ENCODE measurements at places on chromosomes 2 and 18.

DNA sequence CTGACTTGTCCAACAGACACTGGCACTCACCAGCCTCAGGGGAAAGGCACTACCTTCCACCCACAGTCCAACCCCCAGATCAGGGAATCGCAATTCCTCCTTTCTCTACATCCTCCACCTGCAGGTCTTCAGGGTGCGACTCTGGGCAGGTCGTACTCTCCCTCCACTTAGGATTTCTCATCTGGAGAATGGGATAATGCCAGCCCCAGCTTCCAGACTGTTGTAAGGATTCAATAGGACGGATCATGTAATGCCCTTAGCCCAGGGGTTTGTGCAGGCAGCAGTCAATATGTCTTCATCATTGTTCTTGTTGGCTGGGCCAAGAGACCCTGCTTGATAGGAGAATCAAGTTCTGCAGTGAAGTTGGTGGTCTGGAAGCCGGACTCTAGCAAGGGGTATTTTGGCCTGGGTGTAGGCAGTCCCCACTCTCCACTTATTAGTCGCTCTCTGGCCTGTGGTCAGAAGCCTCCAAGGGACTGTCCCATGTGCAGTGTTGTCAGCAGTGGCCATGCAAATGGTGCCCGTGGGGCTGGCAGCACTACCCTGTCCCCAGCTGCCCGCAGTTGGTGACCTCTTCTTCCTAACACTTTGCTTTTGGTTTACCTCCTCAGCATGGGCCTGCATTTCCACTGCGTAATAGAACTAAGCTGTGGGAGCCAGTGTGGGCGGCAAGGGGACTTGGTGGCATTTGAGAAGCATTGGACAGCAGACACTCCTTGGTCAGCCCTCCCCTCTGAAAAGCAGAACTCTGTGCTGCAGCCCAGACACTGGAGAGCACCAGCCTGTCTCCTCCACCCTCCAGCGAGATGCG is 172.4 kb upstream of the HS6ST1 start:
- DNase-seq = no peak

DNA sequence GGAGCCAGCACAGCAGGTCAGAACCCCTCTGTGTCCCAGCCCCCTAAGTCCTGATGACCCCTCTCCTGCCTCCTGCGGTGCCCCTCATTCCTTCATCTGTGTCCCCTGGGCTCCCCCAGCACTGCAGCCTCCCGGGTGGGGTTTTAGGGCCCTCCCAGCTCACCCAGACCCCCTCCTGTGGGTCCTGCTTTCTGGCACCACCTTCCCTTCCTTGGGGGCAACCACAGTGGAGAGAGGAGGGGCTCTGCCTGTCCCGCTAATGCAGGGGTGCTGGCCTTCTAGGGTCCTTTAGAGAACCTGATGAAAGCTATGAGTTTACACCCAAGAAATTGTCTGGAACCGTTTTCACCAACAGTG is 42.7 kb upstream of the ALPP start:
- no peak for DNase-seq

DNA sequence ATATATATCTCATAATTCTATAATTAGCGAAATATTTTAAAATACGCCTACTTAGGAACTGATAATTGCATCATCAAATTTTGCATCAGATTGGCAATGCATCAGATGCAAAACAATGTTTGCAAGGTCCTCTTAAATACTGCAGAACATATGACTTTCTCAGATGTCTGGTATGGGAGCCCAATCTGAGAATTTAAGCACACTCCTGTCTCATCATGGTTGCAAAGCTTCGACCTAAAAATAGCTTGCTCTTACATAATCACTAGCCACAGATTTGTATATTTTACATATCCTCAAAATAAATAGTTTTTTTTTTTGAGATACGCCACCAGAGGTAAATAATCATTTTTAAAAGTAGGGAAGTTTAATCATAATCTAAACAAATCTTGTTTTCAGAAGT is 123.2 kb downstream of the CABYR start:
- no peak for DNase-seq

- DNase-seq = no peak
Measured at GRCh38 chr2:85734015-85734414, 19.8 kb upstream of the ATOH8 start.

GRCh38 chr2:230382108-230382507 is 33.9 kb upstream of the SP100 start:
- no peak for DNase-seq

DNA sequence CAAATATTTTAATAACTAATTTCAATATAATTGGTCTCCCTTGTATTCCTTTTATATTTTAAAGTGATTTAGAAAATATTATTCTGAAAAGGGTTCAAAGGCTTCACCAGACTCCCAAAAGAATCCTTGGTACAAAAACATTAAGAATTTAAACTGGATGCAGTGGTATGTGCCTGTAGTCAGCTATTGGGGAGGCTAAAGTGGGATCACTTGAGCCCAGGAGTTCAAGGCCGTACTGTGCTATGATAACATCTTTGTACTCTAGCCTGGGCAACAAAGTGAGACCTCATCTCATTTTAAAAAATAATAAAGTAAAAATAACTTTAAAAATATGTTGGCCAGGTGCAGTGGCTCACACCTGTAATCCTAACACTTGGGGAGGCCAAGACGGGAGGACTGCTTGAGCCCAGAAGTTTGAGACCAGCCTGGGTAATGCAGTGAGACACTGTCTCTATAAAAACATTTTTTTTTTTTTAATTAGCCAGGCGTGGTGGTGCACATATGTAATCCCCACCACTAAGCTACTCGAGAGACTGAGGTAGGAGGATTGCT is 14.7 kb downstream of the NCL start:
- DNase-seq = no peak

DNA sequence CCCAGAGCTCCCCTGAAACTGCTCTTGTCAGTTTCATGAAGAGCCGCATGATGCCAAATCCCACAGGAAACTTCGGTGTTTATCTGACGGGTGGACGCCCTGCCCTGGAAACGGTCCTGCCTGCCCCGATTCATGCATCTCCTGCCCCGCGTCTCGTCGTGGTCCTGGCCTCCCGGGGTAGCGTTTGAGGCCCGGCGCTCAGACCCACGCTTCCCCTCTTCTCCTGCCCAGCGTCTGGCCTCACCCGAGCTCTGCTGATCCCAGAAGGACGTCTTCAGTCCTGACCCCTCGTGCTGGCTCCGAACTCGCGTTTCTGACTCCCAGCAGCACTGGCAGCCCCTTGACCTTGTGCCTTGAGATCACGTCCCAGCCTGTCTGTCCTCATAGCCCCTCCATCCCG is 180.5 kb downstream of the TMEM18 start:
- no peak for DNase-seq

DNA sequence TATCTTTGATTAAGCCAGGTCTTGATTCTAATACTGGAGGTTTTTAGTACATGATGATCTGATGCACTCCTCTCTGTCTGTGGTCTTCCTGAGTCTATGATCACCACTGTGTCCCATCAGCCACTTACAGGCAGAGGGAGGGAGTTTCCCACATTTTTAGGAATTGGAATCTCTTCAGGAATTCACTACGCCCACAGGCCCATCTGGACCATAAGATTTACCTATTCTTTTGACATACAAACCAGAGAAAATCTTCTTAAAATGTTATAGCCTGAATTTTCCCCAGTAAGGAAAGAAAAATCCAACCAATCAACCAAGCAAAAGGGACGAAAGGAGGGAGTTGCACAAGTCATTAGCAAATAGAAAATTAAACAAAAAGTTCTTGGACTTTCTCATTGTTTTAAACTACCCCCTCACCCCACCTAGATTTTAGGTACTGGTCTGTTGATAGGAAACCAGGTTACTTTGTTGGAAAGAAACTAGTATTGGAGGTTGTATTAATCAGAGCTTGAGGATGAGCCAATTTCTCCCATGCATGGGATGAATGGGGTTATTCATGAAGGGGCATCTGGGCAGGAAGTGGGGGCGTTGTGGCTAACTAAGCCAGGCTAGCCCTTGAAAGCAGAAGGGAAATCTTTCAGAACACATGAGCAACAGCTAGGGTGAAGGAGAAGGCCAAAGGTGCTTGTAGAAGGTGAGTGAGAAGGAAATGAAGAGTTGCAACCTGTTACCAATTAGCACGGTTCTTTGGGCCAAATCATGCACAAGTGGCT is 328.2 kb upstream of the MEX3C start:
- DNase-seq = no peak

- peak; percentile 12 for DNase-seq
Measured at GRCh38 chr2:68330691-68331090, 10.9 kb upstream of the CNRIP1 start.

GRCh38 chr2:193103064-193103463 is 908.3 kb upstream of the TMEFF2 start:
- DNase-seq = peak; percentile 56

DNA sequence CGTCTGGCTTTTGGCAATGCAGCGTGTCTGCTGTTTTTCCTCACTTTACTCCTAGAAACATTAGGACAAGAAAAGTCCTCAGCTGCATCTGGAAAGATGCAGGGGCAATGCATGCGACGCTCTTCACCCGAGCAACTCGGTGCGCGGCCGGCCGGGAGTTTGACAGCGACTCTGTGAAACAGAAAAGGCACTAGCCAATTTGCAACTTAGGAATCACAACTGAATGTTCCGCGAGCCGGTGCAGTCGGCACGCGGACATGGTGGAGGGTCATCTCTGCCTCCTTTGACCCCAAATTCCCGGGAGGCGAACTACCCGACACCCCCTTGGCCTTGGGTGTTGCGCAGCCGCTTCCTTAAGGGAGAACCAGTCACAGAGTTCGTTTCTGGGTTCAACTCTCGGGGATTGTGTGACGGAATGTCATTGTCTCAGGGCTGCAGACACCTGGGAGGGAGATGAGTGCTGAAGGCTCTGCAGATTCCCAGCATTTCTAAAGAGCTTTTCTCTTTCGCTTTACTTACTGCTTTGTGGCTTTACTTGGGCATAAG is 9.8 kb downstream of the NR4A2 start:
- DNase-seq = no peak

DNA sequence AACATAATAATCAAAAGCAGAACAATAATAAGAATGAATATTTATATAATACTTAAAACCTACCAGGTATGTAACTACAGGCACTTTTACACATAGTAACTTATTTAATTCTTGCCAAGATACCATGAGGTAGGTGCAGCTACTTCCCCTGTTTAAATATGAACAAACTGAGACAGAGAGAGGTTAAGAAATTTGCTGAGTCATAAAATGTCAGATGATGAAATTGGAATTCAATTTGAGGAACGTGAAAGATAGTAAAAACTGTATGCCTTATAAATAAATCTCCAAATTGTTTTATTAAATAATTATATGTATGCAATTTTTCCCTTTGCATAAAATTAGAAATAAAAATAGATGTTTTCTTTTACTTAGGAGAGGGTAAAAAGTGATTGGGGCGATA is 1103.3 kb upstream of the NRXN1 start:
- peak; percentile 19 for DNase-seq

DNA sequence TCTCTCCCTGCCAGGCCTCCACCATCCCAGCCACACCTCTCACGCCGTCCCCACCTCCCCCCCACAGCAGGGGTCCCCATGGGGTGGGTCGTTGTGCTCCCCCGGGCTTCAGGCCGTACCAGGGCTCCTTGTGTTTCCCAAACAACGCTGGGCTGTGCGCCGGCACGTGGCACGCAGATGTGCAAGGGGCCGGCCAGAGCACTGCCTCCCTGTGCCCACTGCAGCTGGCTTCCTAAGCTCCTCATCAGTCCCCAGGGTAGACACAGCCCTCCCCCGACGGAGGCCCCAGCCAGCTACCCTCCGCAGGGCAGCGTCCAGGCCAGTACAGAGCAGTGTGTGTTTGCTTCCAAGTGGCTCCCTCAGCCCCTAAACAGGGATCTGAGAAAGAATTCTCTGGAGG is 34.0 kb downstream of the BIN1 start:
- no peak for DNase-seq

GRCh38 chr2:227033471-227034148 is 130.4 kb downstream of the COL4A4 start:
- peak; percentile 72 for DNase-seq

DNA sequence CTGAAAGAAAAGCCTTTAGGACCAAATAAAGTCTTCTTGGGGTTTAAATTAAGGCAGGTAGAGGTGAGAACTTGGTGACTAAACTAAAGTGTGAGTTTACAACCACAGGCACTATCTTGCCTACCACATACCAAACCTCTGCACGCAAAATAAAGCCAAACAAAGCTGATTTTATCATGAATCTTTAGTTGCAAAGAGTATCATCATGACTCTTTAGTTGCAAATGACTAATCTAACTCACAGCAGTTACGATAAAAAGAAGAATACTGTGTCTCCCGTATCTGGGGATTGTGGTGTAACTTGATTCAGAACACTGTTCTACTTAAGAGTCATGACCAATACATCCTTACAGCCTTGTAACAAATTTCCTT is 11.2 kb downstream of the CFAP210 start:
- no peak for DNase-seq

All from GM23248 (cell line).